ENCODE measurements at places on chromosomes 6 and 20. TPM values are rescaled to one million over a fixed set of nuclear protein-coding genes. Genes with fewer than 3 reads are reported as not detected.

DNA sequence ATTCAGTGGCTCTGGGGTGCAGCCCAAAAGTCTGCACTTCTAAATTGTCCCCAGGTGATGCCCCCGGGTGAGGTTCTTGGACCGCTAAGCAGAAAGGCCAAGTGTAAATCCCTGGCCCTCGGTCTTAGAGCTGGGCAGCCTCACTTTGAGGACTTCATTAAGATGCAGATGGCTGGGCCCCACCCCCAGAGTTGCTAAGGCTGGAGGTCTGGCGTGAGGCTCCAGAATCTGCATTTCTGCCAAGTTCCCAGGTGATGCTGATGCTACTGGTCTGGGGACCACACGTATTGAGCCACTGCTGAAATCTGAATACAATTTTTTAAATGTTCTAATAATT lies 735 bp upstream of the SLC23A2 start:
- no peak for DNase-seq

- DNase-seq, result no peak
Measured at GRCh38 chr6:84588697-84589080, 175.7 kb downstream of the TBX18 start.

DNA sequence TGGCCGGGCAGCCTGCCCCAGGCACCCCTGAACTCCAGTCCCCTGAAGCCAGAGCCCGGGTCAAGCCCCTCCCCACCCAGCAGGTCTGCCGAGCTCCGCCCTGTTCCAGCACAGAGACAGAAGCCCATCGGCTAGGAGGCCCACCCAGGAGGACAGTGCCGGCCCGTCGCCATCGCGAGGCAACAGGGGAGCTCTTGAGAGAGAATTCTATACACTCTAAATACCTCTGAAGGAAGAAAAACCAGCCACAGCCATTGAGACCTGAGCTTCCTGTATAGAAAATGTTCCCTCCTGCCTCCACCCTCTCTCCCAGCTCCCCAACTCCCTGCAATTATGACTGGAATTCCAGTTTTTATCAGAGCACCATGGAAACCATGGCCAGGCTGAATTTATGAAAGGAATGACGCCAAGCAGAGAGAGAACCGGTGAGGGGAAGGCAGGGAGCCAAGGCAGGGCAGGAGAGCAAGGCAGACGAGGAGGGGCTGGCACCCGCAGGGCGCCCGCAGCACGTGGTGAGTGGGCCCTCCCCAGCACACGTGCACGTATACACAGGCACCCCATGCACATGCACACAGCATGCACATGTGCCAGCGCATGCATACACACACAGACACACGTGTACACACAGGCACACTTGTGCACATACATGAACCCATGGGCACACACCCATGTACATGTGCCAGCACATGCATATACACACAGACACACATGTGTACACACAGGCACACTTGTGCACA lies 27.6 kb upstream of the MRGBP start:
- peak; percentile 41 for DNase-seq

KCNK5 gene
- total RNA-seq, result 58.6 TPM

CDH4 gene
- total RNA-seq, result not detected

Measured in transverse colon (tissue), 4 donors.